ENCODE measurements at places on chromosomes 12 and 14. TPM values are rescaled to one million over a fixed set of nuclear protein-coding genes. Genes with fewer than 3 reads are reported as not detected.
A peak's percentile ranks its signal among the peaks of the same experiment; 100 is the strongest.

GRCh38 chr14:100037353-100037752 is 27.9 kb upstream of the EVL start:
- H3K27ac ChIP-seq = no peak overlapping the region
- DNase-seq = no peak
- no peak overlapping the region for H3K4me3 ChIP-seq
- no peaks in the 10 kb centered on the region for H3K36me3 ChIP-seq

Gene NCOR2
- total RNA-seq = 136 TPM

DNA sequence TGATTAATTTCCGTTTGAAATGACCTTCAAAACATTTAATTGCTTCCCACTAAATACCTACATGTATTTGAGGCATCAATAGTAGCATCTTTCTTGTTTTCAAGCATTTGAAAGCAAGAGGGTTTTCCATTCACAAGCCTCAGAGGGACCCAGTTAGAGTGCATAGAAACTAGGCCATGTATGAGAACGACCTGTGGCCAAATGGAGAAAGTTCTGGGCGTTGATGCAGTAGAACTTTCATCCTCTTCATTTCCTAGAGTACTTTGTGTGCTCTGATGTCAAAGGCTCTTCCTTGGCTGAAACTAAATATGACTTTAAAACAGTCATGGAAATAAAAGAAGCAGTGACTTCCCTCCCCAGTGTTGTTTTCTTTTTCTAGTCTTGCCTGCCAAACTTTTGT is 944 bp upstream of the DHRS7 start:
- no peaks in the 10 kb centered on the region for H3K27me3 ChIP-seq
- peak overlapping the region; percentile 97 for H3K27ac ChIP-seq
- peak overlapping the region; percentile 99 for H3K4me3 ChIP-seq
- H3K4me1 ChIP-seq = peaks cover 38% of the 10 kb centered on the region
- DNase-seq = no peak
- peaks cover 19% of the 10 kb centered on the region for H3K36me3 ChIP-seq

DNA sequence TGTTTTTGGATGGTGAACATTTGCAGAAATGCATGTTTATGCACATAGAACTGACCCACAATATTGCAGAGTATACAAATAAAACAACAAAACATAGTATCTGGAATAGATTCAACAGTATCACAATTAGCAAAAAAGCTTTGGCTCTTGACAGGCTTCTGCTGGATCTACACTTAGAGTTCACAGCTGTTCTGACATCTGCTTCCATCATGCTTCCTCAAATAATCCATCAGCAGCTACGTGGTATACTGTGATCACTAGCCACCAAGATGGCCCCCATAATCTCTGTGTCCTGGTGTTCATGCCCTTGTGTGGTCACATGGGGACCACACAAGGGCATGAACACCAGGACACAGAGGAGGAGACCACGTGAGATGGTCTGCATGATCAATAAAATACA is 166.6 kb upstream of the CCDC198 start:
- no peaks in the 10 kb centered on the region for H3K4me1 ChIP-seq
- H3K36me3 ChIP-seq = no peaks in the 10 kb centered on the region
- H3K27me3 ChIP-seq = no peaks in the 10 kb centered on the region
- H3K27ac ChIP-seq = no peak overlapping the region
- DNase-seq = no peak
- no peak overlapping the region for H3K4me3 ChIP-seq

- no peak overlapping the region for H3K27ac ChIP-seq
- peaks cover 1% of the 10 kb centered on the region for H3K27me3 ChIP-seq
- H3K4me3 ChIP-seq = no peak overlapping the region
- DNase-seq = no peak
- no peaks in the 10 kb centered on the region for H3K36me3 ChIP-seq
These were observed 18.5 kb downstream of the PAPLN start for GRCh38 chr14:73255693-73256225.

GRCh38 chr14:57641776-57642175 is 148.1 kb upstream of the CCDC198 start:
- no peak for DNase-seq
- H3K4me3 ChIP-seq = no peak overlapping the region
- no peaks in the 10 kb centered on the region for H3K36me3 ChIP-seq

DNA sequence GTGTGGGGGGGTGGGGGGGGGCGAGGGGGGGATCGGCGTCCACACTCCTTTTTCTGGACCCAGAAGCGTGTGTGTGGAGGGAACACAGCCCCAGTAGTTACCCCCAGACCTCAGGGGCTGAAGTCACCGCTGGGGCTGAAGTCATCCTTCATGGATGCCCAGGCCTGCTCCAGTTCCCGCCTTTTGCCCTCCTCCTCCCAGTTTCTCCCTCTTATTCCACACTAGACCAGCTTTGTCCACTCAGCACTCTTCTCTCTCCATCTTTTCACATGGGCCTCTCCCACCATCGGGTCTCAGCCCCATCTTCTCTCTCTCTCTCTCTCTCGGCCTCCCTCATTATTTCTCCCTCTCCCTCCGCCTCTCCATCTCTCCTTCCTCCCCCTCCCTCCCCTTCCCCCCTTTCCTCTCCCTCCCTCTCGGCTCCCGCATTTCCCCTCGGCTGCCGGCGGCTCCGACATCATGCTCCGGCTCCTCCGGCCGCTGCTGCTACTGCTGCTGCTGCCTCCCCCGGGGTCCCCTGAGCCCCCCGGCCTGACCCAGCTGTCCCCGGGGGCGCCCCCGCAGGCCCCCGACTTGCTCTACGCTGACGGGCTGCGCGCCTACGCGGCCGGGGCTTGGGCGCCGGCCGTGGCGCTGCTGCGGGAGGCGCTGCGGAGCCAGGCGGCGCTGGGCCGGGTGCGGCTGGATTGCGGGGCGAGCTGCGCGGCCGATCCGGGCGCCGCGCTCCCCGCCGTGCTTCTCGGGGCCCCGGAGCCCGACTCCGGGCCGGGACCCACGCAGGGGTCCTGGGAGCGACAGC is at the start of gene P3H3:
Gene P3H3 (plus strand): TSS at position 426 of the 799 bp plus-strand sequence. CDS start 34 bp downstream, at position 460.
- peak within 1 kb of the TSS; percentile 86 for H3K4me3 ChIP-seq
- H3K27ac ChIP-seq = no peak within 1 kb of the TSS
- peaks cover 62% of the 10 kb centered on the region for H3K27me3 ChIP-seq
- peaks cover 16% of the 10 kb centered on the region for H3K4me1 ChIP-seq

GRCh38 chr14:104367866-104368750 is 211.5 kb upstream of the C14orf180 start:
- DNase-seq = no peak
- no peaks in the 10 kb centered on the region for H3K36me3 ChIP-seq
- no peak overlapping the region for H3K27ac ChIP-seq
- H3K4me3 ChIP-seq = no peak overlapping the region
- H3K27me3 ChIP-seq = peaks cover 6% of the 10 kb centered on the region

- H3K36me3 ChIP-seq = peaks cover 6% of the 10 kb centered on the region
- no peaks in the 10 kb centered on the region for H3K27me3 ChIP-seq
- peak overlapping the region; percentile 93 for H3K4me3 ChIP-seq
- peaks cover 21% of the 10 kb centered on the region for H3K4me1 ChIP-seq
These were observed 631 bp upstream of the PTGR2 start for GRCh38 chr14:73851000-73851399.

DNA sequence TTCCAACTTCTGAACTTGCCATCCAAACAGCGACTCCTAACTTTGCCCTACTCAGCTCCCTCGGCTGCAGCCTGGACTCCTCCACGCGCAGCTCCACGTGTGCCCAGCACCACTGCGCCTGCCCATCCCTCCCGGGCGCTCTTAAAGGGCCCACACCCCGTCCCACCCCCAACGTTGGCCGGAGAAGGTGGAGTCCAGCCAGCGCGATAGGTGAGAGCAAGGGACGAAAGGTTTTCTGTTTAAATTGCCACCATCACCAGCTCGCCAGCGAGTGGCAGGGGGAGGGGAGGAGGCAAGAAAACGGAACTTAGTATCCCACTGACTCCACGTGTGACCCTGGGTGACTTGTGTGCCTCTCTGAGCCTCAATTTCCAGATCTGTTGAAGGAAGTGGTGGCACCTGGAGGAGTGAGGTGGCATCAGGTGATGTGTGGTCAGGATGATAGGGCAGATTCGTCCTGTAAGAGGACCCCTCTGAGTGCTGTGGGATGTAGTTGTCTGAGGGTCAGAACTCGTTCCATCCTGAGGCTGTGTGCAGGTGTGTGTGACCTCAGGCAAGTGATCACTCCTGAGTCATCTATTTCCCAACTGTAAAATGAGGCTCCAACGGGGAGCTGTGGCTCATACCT is 59.7 kb downstream of the TRPV4 start:
- DNase-seq = no peak
- H3K27me3 ChIP-seq = no peaks in the 10 kb centered on the region
- no peak overlapping the region for H3K27ac ChIP-seq
- H3K4me3 ChIP-seq = no peak overlapping the region

DNA sequence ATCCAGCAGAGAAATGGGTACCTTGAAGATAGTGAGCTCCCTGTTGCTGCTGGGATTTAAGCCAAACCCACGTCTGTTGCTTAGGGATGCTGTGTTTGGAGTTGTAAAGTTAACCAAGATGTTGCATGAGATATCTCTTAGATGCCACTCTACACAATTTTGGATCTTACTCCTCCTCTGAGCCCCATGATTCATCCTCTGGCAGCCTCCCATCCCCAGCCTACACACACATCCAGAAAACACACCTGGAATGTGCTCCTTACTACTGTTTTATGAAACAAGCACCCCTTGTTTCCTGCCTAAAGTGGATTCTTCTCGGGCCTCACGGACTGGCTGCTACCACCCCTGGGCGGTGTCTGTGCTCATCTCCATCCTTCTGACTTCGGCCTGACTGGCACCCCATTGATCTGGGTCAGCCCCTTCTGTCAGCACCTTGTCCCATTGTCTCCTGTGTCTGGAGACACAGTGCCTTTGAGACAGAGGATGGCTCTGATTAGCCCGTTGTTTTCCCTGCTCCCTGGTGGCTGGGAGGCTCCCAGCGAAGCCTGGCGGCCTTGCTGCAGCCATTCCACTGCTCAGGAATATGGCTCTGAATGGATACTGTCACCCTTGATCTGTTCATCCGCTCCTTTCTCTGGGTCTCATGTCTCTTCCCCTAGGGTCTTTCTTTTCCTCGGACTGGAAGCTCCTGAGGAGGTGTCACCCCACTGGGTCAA is 24.3 kb downstream of the TSPAN9 start:
- peaks cover 8% of the 10 kb centered on the region for H3K27me3 ChIP-seq
- H3K27ac ChIP-seq = no peak overlapping the region
- peaks cover 12% of the 10 kb centered on the region for H3K4me1 ChIP-seq
- H3K4me3 ChIP-seq = no peak overlapping the region
- H3K36me3 ChIP-seq = peaks cover 10% of the 10 kb centered on the region
- no peak for DNase-seq

Gene SLC8A3
- total RNA-seq = 0.13 TPM

Gene CSRP2
- 1.6 TPM for total RNA-seq

- DNase-seq = no peak
- peaks cover 50% of the 10 kb centered on the region for H3K36me3 ChIP-seq
- no peak overlapping the region for H3K27ac ChIP-seq
- H3K27me3 ChIP-seq = no peaks in the 10 kb centered on the region
- peaks cover 24% of the 10 kb centered on the region for H3K4me1 ChIP-seq
- no peak overlapping the region for H3K4me3 ChIP-seq
These were observed 340.3 kb upstream of the RGS6 start for GRCh38 chr14:71591929-71592328.

Gene GOLGA3
- total RNA-seq = 51.3 TPM

Gene TMEM179
- not detected for total RNA-seq

GRCh38 chr12:122981587-122982476 is 1.4 kb downstream of the ARL6IP4 start:
- H3K27me3 ChIP-seq = no peaks in the 10 kb centered on the region
- peaks cover 26% of the 10 kb centered on the region for H3K36me3 ChIP-seq
- DNase-seq = no peak
- H3K4me1 ChIP-seq = peaks cover 43% of the 10 kb centered on the region
- peak overlapping the region; percentile 81 for H3K27ac ChIP-seq

GRCh38 chr12:110165540-110166159 is 41.5 kb downstream of the IFT81 start:
- no peaks in the 10 kb centered on the region for H3K27me3 ChIP-seq
- no peak overlapping the region for H3K4me3 ChIP-seq
- DNase-seq = no peak
- H3K4me1 ChIP-seq = peaks cover 13% of the 10 kb centered on the region
- no peak overlapping the region for H3K27ac ChIP-seq

GRCh38 chr12:55925870-55926737 is 1.6 kb downstream of the PYM1 start:
- H3K27me3 ChIP-seq = no peaks in the 10 kb centered on the region
- H3K36me3 ChIP-seq = peaks cover 42% of the 10 kb centered on the region
- DNase-seq = no peak
- H3K4me1 ChIP-seq = peaks cover 63% of the 10 kb centered on the region
- H3K4me3 ChIP-seq = peak overlapping the region; percentile 98
- peak overlapping the region; percentile 98 for H3K27ac ChIP-seq

Gene FANCM
- 13.4 TPM for total RNA-seq

Gene TUBA1B
- total RNA-seq = 951 TPM

DNA sequence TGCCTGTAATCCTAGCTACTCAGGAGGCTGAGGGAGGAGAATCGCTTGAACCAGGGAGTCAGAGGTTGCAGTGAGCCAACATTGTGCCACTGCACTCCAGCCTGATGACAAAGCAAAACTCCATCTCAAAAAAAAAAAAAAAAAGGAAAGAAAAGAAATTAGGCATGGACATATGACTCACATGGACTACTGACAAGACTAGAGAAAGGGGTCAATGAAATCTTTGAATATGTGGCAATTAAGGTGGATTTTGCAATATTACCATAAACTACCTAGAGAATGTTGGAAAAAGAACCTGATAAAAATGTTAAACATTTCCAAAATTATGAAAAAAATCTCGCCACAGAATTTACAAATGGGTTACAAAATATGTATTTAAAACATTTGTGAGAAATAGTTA is 873.6 kb downstream of the C12orf50 start:
- no peaks in the 10 kb centered on the region for H3K36me3 ChIP-seq
- no peaks in the 10 kb centered on the region for H3K27me3 ChIP-seq
- no peak for DNase-seq
- no peak overlapping the region for H3K4me3 ChIP-seq

Gene SLC7A7
- 33.7 TPM for total RNA-seq

Gene JPH4
- total RNA-seq = 1.6 TPM

DNA sequence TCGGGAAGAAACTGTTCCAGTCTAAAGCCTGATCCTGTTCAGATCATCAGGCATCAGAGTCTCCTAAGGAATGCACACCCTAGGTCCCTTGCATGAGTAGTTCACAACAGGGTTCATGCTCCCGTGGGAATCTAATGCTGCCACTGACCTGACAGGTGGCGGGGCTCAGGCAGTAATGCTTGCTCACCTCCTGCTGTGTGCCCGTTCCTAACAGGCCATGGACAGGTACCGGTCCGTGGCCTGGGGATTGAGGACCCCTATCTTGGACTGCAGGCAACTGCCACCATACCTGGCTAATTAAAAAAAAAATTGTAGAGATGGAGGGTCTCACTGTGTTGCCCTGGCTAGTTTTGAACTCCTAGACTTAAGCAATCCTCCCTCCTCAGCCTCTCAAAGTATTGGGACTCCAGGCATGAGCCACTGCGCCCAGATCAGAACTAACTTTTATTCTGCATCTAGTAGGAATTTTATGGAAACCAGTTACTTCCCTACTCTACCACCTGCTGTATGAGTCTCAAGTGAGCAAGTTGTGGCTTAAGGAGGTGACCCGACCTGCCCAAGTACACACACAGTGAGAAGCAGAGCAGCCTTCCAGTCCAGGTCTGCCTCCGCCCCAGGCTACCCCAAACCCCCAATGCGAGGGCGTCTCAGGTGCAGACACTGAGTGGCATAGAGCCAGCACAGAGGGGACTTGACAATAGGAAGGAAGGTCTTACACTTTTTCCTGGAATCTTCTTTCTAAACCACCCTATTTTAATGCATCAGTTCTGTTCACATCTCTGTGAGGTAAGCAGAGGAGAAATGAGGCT is 2.5 kb upstream of the PAPLN start:
- H3K27me3 ChIP-seq = peaks cover 37% of the 10 kb centered on the region
- no peak for DNase-seq
- no peaks in the 10 kb centered on the region for H3K36me3 ChIP-seq
- no peak overlapping the region for H3K27ac ChIP-seq
- H3K4me1 ChIP-seq = peaks cover 30% of the 10 kb centered on the region
- H3K4me3 ChIP-seq = no peak overlapping the region

Data from activated B cell treated with CpG ODN at 0.5 μM for 24 hours (primary cell).